ENCODE measurements at places on chromosomes 7 and 10.

- DNase-seq: no peak
These were observed 11.3 kb downstream of the CPA2 start for GRCh38 chr7:130277763-130278643.

DNA sequence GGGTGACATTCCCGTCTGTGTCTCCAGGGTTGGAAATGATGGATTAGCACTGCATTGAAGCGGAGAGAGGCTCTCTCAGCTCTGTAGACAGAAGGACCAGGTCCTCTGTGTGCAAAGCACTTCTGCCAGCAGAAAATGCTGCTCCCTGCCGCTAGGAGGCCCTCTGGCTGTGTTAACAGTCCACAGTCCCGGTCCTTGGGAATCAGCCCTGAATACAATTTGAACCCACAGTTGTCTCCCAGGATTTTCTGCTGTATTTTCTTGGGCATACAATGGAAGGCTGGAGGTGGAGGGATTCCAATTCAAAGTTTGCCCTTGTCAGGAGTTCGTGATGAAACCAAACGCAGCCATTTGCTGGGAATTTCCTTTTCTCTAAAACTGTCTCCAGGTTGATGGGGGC is 205.2 kb downstream of the GLRX3 start:
- DNase-seq: no peak

DNA sequence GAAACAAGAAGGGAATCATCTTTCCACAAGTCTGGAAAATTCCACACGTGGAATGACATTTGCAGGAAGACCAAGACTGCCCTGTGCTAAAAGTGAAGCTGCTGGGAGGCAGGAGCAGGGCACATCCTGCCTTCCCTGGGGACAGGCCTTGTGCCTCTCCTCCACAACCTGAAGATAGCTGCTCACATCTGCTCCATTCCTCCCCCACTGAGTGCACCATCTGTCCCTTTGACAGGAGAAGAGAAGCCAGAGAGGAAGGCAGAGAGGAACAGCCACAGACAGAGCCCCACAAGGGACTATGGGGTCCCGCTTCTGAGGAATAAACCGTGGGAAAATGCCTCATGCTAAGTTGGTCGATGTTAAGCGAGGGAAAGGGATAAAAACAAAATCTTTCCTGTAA is 15.9 kb upstream of the FAM171A1 start:
- no peak for DNase-seq

DNA sequence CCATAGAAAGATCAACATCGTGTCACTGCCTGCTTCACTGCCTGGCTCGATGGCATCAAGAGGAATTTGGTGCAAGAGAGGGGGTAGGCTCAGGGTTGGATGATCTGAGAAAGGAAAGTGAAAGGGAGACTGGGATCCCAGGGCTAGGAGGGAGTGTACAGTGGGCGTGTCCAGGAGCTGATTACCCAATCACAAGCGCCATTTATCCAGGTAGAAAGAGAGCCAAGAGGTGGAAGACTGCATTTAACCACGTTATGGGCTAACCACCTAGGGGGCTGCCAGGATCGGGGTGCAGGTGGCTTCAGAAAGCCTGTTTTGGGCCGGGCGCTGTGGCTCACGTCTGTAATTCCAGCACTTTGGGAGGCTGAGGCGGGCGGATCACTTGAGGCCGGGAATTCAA is 10.3 kb downstream of the PODXL start:
- DNase-seq: no peak

GRCh38 chr10:54772468-54773122 is 28.4 kb downstream of the PCDH15 start:
- DNase-seq: no peak

DNA sequence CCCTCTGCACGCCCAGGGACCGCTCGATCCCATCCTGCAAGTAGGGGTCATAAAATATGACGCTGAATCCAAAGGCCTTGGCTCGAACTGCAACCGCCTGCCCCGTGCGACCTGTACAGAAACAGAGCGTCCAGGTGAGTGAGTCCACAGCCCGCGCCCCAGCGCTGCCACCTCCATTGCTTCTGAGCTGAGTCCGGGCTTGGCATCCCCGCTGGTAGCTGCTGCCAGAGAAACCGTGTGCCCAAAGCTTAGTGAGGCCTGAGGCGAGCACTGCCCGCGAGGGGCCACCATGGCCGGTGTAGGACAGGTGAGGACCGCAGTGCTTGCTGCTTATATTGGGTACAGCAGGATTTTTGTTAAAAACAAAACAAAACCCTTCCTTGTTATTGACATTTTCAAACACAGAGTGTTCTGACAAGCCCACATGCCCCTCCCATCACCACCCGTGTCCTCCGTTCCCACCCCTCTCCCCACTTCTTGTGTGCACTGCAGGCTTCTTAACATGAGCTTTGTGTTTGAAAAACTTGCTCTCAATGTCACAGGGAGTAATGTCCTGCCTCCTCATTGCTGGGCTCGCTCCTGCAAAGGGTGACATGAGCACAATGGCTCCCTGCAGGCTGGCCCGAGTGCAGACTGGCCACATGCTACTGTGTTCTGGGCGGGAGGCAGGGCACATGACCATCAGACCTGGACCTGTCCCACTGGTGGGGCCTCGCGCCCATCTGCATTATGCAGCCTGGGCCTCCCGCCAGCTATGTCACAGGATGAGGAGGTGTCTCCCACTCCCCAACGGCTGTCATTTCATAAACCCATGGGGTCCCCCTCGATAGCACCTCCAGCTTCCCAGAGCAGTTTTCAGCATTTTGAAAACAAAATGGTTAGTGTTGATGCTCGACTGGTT is 52.9 kb downstream of the ZRANB1 start:
- DNase-seq: no peak

DNA sequence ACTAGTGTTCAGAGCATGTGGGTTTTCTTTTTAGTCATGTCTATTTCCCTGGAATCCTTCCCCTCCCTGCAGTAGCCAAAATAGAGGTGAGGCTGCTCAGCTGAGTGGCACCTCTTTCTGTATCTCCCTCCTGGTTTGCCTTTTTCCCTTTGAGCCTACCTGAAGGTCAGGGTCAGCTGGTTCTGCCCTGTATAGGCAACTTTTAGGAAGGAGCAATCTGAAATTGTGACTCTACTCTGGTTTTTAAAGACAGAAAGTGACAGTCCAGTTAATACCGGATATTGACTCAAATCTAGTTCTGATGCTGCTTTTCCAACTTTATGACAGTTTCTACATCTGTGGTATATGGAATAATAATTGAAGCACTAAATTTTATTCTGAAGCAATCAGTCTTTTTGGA is 26.0 kb downstream of the CCM2 start:
- no peak for DNase-seq

- DNase-seq: no peak
These were observed 470.7 kb downstream of the DNAJB6 start for GRCh38 chr7:157807510-157807909.

- DNase-seq: no peak
These were observed 142.9 kb downstream of the VIPR2 start for GRCh38 chr7:159001811-159002210.
